ENCODE measurements at places on chromosomes 1 and 21. TPM values are rescaled to one million over a fixed set of nuclear protein-coding genes. Genes with fewer than 3 reads are reported as not detected.

- no peak for DNase-seq
- H3K4me3 ChIP-seq: no peak overlapping the region
- peaks cover 18% of the 10 kb centered on the region for H3K4me1 ChIP-seq
- no peaks in the 10 kb centered on the region for H3K27me3 ChIP-seq
Measured at GRCh38 chr1:74437035-74437434, 75.4 kb downstream of the LRRC53 start.

DNA sequence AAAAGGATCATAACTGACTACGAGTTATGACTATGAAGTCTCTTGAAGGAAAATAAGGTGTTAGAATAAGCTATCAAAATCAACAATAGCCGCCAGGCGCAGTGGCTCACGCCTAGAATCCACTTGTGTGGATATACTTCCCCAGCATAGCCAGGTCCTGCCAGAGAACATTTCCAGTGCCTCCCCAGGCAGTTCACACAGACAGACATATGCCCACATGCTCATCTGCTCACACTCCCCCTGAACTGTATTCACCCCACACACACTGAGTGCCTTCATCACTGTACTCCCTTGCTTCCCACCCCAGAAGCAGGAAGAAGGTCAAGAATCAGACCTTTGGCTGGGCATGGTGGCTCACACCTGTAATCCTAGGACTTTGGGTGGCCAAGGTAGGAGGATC lies 6.5 kb downstream of the RERE start:
- no peak overlapping the region for H3K4me3 ChIP-seq
- no peak for DNase-seq
- H3K4me1 ChIP-seq: peaks cover 45% of the 10 kb centered on the region
- no peaks in the 10 kb centered on the region for H3K27me3 ChIP-seq

- no peak for DNase-seq
- no peak overlapping the region for H3K27ac ChIP-seq
- H3K36me3 ChIP-seq: peaks cover 4% of the 10 kb centered on the region
- peaks cover 11% of the 10 kb centered on the region for H3K4me1 ChIP-seq
- H3K4me3 ChIP-seq: no peak overlapping the region
- H3K27me3 ChIP-seq: no peaks in the 10 kb centered on the region
Measured at GRCh38 chr1:200988693-200989092, 34.8 kb downstream of the KIF21B start.

DNA sequence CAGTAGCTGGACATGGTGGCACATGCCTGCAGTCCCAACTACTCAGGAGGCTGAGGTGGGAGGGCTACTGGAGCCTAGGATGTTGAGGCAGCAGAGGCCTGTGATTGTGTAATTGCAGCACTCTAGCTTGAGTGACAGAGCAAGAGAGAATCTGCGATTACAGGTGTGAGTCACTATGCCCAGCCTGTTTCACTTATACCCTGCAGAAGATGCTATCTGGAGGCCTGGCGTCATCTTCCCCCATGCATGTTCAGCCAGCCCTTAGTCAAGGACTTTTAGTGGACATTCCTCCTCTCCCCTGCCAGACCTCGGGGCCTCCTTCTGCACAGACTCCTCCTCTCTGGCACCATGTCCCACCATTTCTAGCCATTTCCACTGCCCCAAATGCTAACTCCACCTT lies 36.3 kb upstream of the RCC2 start:
- H3K27me3 ChIP-seq: no peaks in the 10 kb centered on the region
- H3K36me3 ChIP-seq: no peaks in the 10 kb centered on the region
- H3K4me3 ChIP-seq: no peak overlapping the region
- no peak overlapping the region for H3K27ac ChIP-seq
- peaks cover 4% of the 10 kb centered on the region for H3K4me1 ChIP-seq

DNA sequence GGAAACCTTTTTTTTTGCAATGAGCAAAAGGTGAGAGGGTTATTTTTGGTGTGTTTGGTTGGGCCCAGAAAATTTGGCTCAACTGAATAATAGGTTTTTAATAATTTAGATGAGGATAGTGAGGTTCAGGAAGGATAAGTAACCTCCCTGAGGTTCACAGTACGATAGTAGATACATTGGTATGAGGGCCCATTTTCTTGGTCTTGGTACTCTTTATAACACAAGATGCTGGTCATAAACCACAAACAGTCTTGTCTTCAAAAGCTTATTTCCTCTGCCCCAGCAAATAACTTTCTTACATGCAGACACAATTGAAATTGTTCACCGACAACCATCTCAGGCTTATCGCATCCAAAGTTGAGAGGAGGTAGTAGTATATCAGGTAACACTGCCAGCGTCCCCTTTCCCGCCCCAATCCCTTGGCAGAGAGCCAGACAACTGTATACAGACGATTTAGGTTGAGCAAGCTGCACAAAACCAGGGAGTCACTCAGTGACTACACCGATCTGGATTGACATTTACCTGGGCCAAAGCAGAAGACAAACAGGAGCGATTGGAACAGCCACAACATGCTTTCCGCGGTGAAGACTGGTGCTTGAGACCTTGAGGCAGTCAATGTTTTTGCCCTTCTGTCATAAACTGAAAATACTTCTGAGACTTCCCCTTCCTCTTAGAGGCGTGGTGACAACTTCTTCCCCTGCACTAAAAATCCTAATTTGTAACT lies at the start of gene SLAMF6:
Gene SLAMF6 (minus strand): TSS at position 634 of the 724 bp plus-strand sequence. CDS start 63 bp downstream, at position 571.
- H3K4me1 ChIP-seq: no peaks in the 10 kb centered on the region
- DNase-seq: no peak
- no peak within 1 kb of the TSS for H3K4me3 ChIP-seq
- H3K27me3 ChIP-seq: peaks cover 38% of the 10 kb centered on the region

GRCh38 chr1:64337926-64338325 lies 132.0 kb upstream of the CACHD1 start:
- no peak for DNase-seq
- H3K27ac ChIP-seq: peak overlapping the region; percentile 37
- no peaks in the 10 kb centered on the region for H3K36me3 ChIP-seq
- peaks cover 13% of the 10 kb centered on the region for H3K4me1 ChIP-seq
- H3K27me3 ChIP-seq: no peaks in the 10 kb centered on the region

GRCh38 chr1:212712451-212713303 lies 13.0 kb upstream of the BATF3 start:
- peaks cover 2% of the 10 kb centered on the region for H3K27me3 ChIP-seq
- no peak overlapping the region for H3K4me3 ChIP-seq
- H3K4me1 ChIP-seq: peaks cover 9% of the 10 kb centered on the region
- H3K36me3 ChIP-seq: no peaks in the 10 kb centered on the region

GRCh38 chr1:77378723-77379535 lies 97.1 kb downstream of the AK5 start:
- no peaks in the 10 kb centered on the region for H3K4me1 ChIP-seq
- H3K36me3 ChIP-seq: no peaks in the 10 kb centered on the region
- no peak overlapping the region for H3K27ac ChIP-seq
- no peak overlapping the region for H3K4me3 ChIP-seq
- no peak for DNase-seq
- no peaks in the 10 kb centered on the region for H3K27me3 ChIP-seq

- DNase-seq: no peak
- H3K27ac ChIP-seq: no peak overlapping the region
- no peak overlapping the region for H3K4me3 ChIP-seq
- H3K4me1 ChIP-seq: no peaks in the 10 kb centered on the region
- H3K36me3 ChIP-seq: no peaks in the 10 kb centered on the region
Measured at GRCh38 chr1:89673251-89673650, 40.3 kb downstream of the LRRC8C start.

DNA sequence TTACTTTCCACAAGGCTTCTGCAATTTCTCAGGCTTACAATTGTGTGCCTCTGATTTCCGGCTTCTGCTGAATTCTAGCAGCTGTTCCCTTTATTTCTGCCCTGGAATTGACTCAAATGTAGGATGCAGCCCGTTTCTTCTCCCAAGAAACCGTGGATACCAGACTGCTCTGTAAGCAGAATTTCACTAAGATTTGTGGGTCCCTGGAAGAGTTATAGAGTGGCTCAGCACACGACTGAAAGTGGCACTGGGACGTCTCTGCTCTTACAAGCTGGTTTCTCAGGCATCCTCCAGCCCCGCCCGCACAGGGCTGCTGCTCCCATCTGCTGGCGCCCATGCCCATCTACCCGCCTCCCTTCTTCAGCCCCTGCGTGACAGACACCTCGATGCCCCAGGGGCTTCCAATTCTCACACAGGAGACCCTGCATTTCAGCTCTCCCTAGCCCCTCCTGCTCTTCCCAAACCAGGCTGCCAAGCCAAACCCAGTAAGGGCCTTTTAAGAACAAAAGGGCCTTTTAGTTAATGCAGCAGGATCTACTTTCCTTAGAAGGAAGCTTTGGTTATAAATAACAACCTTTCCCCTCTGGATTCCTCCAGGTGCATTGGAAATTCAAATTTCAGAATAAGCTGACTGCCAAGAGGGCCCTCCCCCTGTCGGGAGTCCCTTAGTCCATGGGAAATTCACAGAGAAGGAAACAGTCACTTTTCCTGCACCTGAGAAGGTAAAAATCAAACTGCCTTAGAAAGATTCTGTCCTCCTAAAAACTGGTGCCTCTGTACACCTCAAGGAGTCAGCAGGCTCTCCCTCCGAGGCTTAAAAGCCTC lies 45.4 kb upstream of the TENT5B start:
- no peak overlapping the region for H3K4me3 ChIP-seq
- no peaks in the 10 kb centered on the region for H3K36me3 ChIP-seq
- DNase-seq: no peak
- no peak overlapping the region for H3K27ac ChIP-seq

GRCh38 chr1:81695741-81696140 lies 105.0 kb upstream of the ADGRL2 start:
- H3K27ac ChIP-seq: no peak overlapping the region
- H3K36me3 ChIP-seq: no peaks in the 10 kb centered on the region
- peaks cover 2% of the 10 kb centered on the region for H3K4me1 ChIP-seq
- no peak overlapping the region for H3K4me3 ChIP-seq
- DNase-seq: no peak

SPATA46 gene
- not detected for total RNA-seq

TMEM82 gene
- total RNA-seq: not detected

C1orf210 gene
- not detected for total RNA-seq

SIM2 gene
- total RNA-seq: not detected

Measured in neural crest cell (in vitro differentiated cells).